ENCODE measurements at places on chromosomes 13 and 19.

DNA sequence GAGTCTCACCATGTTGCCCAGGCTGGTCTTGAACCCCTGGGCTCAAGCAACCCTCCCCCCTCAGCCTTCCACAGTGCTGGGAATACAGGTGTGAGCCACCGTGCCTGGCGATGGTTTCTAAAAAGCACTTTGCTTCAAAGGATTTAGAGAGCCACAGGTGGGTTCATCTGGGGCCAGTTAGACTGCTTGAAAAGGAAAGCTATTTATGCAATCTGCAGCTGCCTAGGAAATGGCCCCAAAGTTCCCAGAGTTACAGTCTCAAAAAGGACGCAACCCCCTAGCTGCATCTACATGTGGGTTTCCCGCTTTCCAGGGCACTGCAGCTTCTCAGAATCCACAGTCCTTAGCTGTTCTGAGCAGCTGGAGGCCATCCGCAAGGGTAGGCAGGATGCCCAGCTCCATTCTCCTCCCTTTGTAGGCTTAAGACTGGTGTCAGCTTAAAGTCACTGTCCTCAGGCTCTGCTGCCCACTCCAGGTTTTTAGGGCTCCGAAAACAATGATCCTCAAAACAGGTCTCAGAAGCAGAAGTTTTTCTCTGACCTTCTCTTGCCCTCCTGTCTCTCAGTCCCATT is 41.4 kb downstream of the ZNF823 start:
- DNase-seq = no peak

DNA sequence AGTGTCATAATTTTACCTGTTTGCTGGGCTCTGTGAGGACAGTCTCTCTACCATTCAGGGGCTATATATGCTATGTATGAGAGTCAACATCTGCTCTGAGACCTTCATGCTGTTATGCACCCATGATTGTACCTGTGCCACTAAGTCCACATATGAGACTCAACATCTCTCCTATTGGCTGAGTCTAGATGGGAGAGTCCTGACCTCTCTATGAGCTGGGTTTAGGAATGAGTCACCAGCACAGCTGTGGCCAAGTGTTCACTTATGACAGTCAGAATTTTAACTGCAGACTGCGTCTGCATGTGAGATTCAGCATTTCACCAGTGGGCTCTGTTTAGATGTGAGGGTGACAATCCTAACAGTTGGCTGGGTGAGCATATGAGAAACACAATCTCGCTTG is 49.5 kb downstream of the ZNF729 start:
- no peak for DNase-seq

- DNase-seq = no peak
Measured at GRCh38 chr13:95783747-95784146, 106.8 kb downstream of the DNAJC3 start.

DNA sequence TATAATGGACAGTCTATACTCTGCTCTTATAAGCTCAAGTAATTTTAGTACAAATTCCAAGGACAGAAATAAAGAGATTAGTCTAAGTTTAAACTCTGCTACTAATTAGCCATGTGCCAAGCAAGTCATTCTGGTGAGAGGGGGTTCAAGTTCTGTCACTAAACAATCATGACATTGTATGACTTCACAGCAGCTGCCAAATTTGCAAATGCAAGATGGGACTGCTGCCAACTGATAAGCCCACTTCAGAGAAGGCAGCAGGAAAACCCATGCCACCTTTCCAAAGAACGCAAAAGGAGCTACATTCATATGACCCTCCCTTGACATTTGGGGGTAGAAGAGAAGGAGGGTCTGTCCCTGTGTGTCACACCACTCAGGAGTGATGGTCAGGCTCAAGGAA is 60.7 kb upstream of the RFXAP start:
- DNase-seq = no peak

Data from stimulated activated CD4-positive, alpha-beta T cell treated with anti-CD3 and anti-CD28 coated beads, TNF-alpha, amount 100 ng/mL, for 4 hours (primary cell).